ENCODE measurements at places on chromosomes 12 and 14.

DNA sequence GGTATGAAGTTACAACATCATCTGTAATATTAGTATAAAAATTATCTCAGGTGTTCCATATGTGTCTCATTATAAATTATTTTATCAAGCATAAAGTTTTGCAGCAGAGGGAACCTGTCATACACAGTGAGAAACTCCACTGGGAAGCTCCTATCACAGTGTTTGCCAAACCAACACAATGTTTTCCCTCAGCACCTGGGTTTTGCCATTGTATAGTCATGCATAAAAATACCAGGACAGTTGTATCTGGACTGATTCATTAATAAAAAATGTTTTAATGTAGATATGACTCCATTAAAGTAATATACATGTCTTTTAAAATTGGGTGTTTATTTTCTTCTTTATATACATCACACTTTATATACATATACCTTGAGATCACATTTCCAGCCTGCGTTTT lies 56.6 kb downstream of the METTL25 start:
- no peaks in the 10 kb centered on the region for H3K4me1 ChIP-seq
- no peak overlapping the region for H3K27ac ChIP-seq
- no peaks in the 10 kb centered on the region for H3K36me3 ChIP-seq

DNA sequence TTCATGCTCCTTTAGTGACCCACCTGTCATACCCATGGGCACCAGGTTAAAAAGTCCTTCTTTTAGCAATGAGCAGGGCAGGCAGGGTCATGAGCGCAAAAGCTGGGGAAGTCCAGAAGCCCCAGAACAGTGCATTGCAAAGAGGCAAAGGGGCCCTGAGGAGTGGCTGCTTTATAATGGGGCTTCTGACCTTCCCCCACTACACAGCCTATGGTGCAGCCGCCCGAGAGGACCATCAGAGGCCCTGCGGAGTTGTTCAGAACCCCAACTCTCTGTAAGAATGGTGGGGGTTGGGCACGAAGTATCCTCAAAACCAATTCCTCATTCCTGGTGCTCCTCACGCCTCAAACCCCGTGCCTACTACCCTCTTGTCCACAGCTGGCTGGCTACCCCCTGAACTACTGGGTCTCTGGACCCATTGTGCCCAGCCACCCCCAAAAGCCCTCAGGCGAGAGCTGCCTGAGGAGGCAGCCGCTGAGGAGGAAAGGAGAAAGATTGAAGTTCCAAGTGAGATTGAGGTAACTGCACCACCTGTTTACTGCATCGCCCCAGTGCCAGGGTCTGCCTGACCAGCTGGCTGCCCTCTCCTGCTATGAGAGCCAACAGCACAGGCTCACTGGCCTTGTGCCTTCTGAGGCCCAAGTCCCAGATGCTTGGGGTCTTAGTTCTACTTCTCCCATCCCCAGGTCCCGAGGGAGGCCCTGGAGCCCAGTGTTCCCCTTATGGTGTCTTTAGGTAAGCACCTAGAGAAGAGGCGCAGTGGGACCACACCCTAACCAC lies 6.7 kb downstream of the REC8 start:
- DNase-seq = no peak
- H3K4me1 ChIP-seq = no peaks in the 10 kb centered on the region
- H3K27me3 ChIP-seq = no peaks in the 10 kb centered on the region
- H3K36me3 ChIP-seq = peaks cover 53% of the 10 kb centered on the region

- H3K4me3 ChIP-seq = no peak overlapping the region
- H3K27me3 ChIP-seq = no peaks in the 10 kb centered on the region
- H3K4me1 ChIP-seq = peaks cover 3% of the 10 kb centered on the region
- H3K27ac ChIP-seq = no peak overlapping the region
- no peak for DNase-seq
These were observed 31.2 kb downstream of the RHOF start for GRCh38 chr12:121762269-121762668.

DNA sequence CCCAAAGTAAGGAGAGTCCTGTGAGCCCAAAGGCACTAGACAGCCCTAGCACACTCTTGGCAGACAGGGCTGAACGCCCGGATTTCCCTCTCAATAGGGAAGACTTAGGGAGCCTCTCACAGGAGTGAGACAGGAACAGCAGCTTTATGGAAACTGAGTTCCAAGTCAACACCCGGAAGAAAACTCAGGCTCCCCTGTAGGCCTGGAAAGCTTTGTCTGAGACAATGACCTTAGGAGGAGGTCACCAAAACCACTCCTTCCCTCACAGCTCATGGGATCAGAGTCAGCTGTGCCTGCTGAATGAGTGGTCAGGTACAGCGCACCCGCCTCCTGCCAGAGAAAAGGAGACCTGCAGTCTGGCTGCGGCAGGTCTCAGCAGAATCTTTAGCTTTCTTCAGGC lies 229.5 kb downstream of the CACNA1C start:
- peaks cover 42% of the 10 kb centered on the region for H3K4me1 ChIP-seq
- DNase-seq = no peak
- H3K27me3 ChIP-seq = no peaks in the 10 kb centered on the region
- no peak overlapping the region for H3K4me3 ChIP-seq
- H3K36me3 ChIP-seq = no peaks in the 10 kb centered on the region
- peak overlapping the region; percentile 23 for H3K27ac ChIP-seq

Data from tibial artery (tissue), 4 donors.